ENCODE measurements at places on chromosomes 12 and 14.
A peak's percentile ranks its signal among the peaks of the same experiment; 100 is the strongest.

- DNase-seq, result no peak
Measured at GRCh38 chr12:5094551-5094950, 50.9 kb downstream of the KCNA5 start.

GRCh38 chr12:121925358-121925695, 6.9 kb downstream of the CFAP251 start:
- no peak for DNase-seq

GRCh38 chr14:29893989-29894388, 33.7 kb downstream of the PRKD1 start:
- no peak for DNase-seq

- no peak for DNase-seq
Measured at GRCh38 chr14:94622653-94623421, 10.6 kb downstream of the SERPINA3 start.

- no peak for DNase-seq
Measured at GRCh38 chr12:105223352-105223845, 12.6 kb downstream of the APPL2 start.

- no peak for DNase-seq
Measured at GRCh38 chr14:99808515-99808914, 15.3 kb downstream of the EML1 start.

- DNase-seq, result no peak
Measured at GRCh38 chr14:71319666-71320065, 412.4 kb downstream of the PCNX1 start.

- peak; percentile 52 for DNase-seq
Measured at GRCh38 chr12:3168223-3169221, 91.3 kb downstream of the TSPAN9 start.

DNA sequence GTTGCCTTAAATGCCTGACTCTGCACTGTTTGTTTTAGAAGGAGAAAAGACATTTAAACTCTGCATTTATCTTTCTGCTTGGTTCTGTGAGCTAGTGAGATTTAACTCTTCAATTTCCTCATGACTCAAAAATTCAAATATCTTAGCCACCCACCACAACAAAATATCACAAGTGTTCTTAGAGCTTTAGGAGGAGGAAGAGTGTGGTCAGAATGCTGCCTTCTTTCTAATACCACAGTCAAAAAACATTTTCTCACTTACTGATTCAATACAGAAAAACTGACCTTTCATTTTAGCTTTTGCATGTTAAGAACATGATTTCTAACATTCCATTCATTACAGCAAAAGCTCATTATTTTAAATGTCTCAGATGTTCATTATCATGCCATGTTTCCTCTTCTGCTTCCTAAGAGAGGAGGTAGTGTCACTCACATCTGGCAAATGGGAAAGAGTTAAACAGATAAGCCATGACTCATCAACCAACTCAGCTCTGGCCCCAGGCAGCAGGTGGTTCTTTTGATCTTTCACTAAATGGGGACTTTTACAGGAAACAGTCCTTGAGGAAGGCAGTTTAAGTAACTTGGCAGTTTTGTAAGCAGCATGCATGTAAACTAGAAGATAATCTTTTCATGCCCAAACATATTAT, 56.4 kb upstream of the RNU6-8 start:
- no peak for DNase-seq

- no peak for DNase-seq
Measured at GRCh38 chr14:97185186-97185585, 388.0 kb downstream of the VRK1 start.
